ENCODE measurements at places on chromosomes 13 and 19.

GRCh38 chr19:50449236-50449899 is 16.7 kb downstream of the MYBPC2 start:
- DNase-seq = no peak

DNA sequence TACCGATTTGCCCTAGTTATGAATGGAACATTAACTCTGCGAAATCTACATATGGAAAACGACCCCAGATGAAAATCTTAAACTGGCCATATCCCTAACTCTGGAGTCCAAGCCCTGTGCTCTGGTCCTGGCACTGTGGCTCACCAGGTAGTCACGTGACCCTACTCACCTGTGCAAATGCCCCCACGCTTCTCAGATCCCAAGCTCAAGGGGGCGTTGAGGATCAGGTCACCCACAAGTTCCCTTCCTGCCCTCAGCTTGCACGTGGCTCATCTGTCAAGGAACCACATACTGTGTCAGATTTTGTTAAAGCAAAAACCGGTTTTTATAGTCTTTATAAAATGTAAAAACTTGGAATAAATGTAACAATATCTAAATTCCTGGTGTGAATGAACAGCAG is 324.0 kb downstream of the SHISA2 start:
- DNase-seq = no peak

- peak; percentile 97 for DNase-seq
Observed at GRCh38 chr19:48391100-48392005, at the start of gene KDELR1. Gene KDELR1 (minus strand): TSS chr19:48391551. CDS start chr19:48391358, 193 bp downstream.

GRCh38 chr19:7294558-7295212 is 471 bp upstream of the INSR start:
- peak; percentile 56 for DNase-seq

- no peak for DNase-seq
Observed at GRCh38 chr19:54893406-54893805, 12.5 kb upstream of the NCR1 start.

- no peak for DNase-seq
Observed at GRCh38 chr13:91762957-91763356, 364.5 kb downstream of the GPC5 start.
